ENCODE measurements at places on chromosomes 11 and 22.

GRCh38 chr11:33829430-33830141 is 55.3 kb upstream of the FBXO3 start:
- peak; percentile 82 for DNase-seq

DNA sequence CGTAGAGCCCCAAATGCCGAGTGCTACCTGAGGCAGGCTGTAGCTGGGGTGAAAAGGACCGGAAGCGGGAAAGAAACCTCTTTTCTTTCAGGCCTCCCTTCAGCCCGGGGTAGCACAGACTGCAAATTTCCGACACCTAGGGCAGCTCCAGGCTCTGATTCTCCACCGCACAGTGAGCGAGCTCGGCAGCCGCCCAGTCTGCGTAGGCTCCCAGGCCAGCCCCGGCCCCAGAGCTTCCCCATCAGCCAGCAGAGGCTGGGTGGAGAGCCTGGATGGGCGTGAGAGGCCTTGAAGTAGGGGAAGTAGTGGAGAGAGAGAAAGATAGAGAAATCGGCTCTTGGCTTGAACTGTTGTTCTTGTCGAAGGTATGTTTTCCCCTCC is 9.3 kb upstream of the PAX6 start:
- no peak for DNase-seq

DNA sequence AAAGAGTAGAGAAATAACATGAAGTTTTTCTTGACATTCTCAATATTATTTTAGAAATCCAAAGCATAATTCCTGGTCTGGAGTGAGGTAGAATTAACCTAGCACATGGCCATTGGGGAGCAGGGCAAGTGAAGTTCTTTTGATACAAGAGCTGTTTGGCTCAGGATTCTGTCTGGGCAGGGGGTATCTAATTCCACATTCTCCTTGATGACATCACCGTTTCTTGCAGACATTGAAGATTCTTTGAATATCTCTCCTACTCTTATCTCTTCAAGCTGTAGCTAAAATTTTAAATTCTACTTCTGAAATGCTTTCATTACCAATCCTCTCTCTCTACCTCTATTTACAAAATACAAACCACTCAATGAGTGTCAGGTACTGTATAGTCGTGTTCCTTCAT is 138.2 kb upstream of the TENM4 start:
- DNase-seq: no peak

DNA sequence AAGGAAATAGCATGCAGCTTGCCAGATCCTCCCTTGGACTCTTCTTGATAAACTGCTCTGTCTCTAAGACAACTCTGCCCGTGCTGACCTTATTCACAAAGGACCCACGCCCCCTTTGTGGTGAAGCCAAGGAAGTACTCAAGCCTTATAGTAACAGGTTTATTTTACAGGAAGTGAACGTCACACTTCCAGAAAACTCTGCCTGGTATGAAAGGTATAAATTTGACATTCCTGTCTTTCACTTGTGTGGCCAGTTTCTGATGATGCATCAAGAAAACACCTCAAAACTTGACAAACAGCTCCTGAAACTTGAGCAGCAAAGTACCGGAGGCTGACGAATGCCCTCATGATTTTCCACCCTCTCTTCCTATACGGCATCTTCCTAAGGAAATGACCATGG is 12.5 kb upstream of the PELI3 start:
- no peak for DNase-seq

DNA sequence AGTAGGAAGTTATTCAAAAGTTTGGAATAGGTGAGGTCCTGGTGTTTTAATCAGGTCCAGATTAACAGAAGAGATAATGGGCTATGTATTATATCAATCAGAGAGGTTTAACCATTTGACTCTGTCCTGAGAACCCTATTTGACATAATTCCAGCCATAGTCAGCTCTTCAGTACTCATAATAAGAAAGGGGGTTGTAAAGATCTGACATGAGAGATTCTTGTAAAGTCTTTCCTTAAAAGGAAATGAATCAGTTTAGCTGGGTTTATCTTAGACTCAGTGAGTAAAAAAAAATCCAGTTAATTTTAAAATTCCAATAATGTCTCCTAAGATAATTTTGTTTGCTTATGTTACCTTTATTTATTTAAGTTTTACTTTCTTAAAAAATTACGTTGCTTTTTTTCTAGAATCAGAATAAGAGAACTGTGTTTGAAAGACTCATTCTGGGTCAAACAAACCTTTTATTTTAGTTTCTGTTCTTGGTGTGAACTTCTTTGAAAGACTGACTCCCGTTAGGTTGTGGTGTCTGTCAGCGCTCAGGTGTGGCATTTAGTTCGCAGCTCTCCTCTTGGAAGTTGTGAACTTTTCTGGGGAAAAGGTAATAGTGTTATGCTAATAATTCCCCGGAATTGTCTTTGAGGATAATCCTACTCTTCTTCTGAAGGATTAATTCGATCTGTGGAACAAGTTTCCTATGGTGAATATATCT is 20.5 kb downstream of the NUCB2 start:
- no peak for DNase-seq

DNA sequence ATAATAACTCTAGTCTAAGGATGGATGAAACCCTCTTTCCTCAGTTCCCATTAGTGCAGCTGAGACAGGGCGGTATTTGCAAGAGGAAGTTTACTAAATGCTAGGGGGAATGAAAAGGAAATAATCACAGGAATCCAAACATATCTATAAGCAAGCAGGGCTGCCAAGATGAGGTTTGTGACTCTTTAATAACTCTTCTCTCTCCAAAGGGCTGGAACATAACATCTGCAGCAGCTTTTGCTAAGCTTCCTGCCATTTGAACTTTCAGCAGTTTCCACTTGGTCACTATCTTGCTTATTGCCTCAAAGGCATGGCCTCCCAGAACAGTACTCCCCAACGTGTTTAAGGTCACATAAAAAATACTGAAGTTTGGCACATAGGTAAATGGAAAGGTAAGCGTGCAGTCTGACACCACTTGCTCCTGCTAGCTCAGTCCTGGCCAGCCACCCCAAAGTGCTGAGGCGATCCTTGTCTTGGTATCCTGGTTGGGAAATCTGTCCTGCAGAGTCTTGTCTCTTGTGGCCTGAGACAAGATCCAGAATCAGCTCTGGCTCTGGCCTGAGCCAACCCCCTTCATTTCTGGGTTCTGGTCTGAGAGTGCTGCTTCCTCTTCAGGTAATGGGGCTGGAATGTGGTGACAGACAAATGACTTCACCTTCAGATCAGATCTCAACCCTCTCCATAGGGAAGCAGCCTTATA is 81.8 kb downstream of the KCNC1 start:
- no peak for DNase-seq

DNA sequence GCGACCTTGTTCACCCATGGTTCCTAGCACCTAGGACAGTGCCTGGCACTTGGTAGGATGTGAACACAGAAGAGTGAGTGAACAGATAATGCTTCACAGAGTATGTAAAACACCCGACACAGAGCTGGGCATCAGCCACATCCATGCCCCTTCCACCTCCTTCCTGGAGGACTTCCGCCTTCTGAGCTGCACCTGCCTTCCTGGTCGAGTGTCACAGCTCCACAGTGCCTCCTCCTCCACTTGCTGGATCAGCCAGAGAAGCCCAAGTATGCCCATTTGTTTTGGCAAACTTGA is 20.1 kb downstream of the PRDM11 start:
- no peak for DNase-seq

GRCh38 chr22:42819412-42820044 is 37.5 kb downstream of the ARFGAP3 start:
- no peak for DNase-seq

DNA sequence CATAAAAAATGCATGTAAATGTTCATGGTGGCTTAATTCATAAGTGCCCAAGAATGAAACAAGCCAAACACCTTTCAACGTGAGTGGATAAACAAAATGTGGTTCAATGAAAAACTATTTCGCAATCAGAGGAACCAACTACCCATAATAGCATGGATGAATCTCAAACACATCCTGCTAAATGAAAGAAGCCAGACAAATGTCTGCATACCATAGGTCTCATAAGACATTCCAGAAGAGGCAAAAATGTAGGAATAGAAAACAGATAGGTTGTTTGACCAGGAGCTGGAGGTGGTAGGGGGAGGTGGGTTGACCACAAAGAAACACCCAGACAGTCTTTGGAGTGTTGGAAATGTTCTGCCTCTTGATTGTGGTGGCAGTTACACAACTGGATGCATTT is 13.2 kb upstream of the OSBPL5 start:
- DNase-seq: no peak

GRCh38 chr11:17859552-17859951 is 125.0 kb downstream of the KCNC1 start:
- no peak for DNase-seq

DNA sequence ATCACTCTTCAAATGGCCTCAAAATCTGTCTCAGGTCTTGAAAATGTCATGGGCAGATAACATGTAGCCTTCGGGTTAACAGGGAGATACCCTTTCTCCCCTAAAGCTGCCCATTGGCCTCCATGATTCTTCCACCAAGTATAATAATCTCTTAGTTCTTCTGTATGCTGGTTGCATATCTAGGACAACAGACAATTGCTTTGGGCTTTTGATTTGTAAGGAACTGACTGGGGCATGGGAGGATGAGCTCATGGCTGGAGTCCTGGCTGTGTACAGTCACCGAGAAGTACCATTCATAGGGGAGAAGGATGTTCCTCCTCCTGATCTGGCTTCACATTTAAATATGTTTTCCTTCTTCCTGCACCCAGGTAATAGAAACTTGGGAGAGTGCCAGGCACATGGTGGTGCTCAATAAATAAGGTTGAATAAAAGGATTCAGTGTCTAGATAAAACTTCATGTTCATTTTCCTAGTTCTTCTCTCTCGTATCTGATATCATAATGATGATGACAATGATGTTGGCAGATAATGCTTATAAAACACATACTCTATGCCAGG is 2.8 kb upstream of the AMPD3 start:
- no peak for DNase-seq

DNA sequence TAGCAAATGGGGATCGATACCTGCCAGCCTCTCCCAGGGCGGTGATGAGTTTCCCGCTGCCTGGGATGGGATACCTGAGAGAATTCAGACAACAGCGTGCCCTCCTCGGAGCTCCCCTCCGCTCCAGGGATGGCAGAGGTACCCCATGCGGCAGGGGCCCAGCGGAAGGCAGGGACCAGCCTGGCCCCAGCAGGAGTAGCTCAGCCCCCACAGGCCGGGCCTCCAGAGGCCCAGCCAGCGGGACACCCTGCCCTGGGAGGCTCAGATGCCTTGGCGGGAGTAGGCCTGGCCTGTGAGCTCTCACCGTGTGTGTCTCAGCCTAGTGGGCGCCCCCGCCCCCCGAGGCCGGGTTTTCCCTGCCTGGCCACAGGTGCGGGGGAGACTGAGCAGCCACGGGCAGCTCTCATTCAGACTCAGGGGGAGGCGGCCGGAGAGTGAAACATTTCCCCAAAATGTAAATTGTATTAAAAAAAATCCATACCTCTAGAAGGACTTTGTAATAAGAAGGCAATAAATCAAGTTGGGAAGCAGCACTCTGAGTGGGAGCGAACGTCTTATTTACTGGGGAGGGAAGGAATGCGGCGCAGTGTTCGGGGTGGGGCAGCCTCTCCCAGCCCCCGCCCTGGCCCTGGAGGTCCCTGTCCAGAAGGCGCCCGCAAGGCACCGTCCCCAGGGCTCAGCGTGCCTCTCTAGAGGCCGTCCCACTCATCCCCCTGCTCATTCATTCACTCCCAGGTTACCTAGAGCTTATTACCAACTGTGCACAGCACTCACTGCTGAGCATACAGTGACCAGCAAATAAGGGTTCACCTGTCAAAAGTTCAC is 888.0 kb downstream of the BRD1 start:
- DNase-seq: no peak

DNA sequence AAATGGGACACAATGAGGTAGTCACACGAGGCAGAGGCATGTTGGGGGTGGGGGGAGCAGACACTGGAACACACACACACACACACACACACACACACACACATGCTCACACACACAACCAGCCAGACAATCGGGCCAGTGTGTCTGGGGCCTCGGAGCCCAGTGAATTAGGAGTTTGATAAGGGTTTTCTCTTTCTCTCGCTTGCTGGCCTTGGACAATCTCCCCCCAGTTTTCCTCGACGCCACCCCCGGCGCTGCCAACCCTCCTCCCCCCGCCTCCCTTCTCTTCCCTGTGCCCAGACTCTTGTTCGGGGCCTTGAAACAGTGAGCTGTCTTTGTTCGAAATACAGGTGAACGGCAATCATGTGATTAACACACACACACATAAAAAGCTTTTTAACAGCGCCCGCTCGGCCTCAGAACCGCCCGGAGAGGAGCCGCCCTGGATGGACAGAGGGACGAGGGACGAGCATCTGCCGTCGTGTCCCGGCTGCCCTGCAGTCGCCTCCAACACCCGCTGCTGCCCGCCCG is 1.5 kb upstream of the SOX10 start:
- DNase-seq: no peak

GRCh38 chr11:18669219-18669596 is 29.4 kb upstream of the TMEM86A start:
- DNase-seq: no peak

- DNase-seq: no peak
Observed at GRCh38 chr22:24393848-24394247, 33.6 kb upstream of the ADORA2A start.

DNA sequence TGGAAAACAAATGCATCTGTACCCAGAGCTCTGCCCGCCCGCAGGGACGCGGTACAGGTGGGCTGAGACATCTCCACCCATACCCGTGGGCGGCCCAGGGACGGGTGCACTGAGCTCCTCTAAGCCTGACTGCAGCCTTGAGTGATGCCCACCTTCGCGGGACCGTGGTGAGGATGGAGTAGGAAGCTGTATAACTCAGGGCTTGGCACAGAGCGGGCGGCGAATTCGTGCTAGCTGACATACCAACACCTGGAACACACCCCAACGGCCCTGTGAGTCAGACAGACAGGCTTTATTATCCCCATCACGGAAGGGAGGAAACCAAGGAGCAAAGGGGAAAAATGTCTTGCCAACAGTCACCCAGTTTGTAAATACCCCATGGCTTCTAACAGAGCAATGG is 61.9 kb downstream of the SMCO4 start:
- no peak for DNase-seq

DNA sequence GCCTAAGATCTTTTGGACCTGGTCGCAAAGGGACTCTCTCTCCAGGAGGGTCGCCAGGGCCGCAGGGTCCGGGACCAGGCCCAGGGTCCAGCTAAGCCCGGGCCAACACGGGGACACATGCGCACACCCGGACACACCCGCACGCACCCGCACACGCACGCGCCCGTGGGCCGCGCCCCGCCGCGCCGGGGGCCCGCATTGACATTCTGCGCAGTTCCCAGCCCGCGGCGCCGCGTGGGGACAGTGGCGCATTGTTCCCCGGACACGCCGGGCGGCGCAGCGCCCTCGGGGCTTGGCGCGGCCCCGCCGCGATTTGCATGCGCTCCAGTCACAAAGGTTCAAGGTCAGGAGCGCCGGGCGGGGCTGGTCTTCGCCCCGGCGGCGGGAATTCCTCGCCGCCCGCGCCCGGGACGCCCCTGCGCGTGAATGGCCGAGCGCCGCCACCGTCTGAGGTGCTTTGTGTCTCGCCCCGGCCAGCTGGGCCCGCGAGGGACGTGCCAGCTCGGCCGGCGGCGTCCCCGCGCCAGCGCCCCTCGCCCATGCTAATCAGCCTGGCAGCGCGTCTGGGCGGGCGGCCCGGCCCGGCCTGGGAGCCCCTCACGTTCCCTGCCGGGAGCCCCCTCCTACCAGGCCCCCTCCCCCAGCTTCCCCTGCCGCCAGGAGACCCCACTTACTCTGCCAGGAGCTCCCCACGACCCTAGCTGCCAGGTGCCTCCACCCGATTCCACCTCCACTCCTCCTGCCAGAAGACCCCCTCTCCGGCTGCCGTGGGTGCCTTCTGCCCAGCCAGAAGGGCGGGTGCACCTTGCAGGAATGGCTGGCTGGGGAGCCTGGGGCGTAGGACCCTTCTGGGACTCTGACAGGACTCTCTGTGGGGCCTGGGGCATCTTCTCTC is 50.5 kb upstream of the WNT7B start:
- DNase-seq: peak; percentile 64
